ENCODE measurements at places on chromosomes 5 and 9. TPM values are rescaled to one million over a fixed set of nuclear protein-coding genes. Genes with fewer than 3 reads are reported as not detected.

GRCh38 chr5:34526682-34527305, 129.3 kb upstream of the RAI14 start:
- no peak for DNase-seq

DNA sequence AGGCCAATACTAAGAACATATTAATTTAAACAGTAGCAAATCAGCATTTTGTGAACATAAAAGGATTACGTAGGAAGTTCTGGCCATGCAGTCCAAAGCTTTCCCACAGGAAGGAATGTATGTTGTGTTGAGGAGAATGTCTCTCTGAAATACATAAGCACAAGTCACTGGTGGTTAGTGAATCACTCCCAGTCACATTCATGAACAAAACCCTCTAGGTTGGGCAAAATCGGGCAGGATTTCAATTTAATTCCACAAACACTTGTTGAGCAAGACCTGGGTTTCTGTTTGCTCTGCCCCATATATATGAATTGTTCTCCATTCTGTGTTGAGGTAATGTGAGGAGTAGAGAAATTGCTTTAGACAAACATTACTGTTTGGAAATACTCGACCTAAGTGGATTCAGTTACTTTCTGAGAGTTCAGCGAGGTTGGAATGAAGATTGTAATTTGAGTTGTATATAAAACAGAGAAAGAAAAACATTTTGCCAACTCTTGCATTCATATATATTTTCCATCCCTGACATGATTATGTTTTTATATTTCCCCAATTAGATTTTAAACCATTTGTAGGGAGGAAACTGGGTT, 127.6 kb upstream of the RPS23 start:
- DNase-seq: no peak

- no peak for DNase-seq
Measured at GRCh38 chr5:35516271-35516670, 101.4 kb upstream of the SPEF2 start.

GRCh38 chr5:102958481-102959011, 161.4 kb downstream of the GIN1 start:
- no peak for DNase-seq

- no peak for DNase-seq
Measured at GRCh38 chr5:67142816-67143215, 53.8 kb downstream of the CD180 start.

- DNase-seq: no peak
Measured at GRCh38 chr9:106772523-106773290, 90.3 kb upstream of the ZNF462 start.

DNA sequence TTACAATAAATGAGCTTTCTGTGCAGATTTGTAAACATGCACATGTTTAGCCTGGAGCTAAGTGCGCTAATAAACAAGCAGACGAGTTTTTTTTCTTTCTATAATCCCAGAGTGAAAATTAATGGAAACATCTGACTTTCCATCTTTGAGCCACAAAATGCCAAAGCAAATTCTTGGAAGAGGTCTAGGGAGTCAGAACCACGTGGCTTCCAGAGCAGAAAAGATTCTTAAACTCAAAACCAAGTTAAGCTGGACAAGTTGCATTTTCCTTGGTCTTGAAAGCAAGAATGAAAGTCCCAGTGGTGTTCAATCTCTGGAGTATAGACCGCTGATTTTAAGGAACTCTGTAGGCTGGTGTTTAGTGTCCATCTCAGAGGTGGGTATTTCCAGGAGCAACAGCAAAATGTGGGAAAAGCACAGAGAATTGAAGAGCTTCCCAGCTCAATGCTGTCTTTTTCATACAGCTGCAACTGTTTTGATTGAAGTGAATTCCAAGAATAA, 71.4 kb downstream of the MYO10 start:
- DNase-seq: no peak

DNA sequence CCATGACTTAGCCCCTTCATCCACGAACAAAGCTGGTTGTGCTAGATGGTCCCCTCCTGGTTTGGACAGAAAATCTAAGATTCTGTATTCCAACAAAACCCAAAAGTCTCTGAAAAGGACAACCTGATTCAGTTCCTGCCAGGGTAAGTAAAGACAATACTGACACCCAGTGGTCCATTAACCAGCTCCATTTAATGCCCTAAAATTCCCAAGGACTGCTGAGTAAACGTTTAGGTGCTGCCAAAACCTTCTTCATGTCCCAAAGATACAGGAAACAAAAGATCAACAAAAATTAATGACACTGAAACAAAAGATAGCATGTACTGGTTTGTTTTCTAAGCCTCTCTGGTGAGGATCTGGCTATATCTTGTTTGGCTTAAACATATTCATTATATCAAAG, 25.3 kb upstream of the PPP1R2B start:
- no peak for DNase-seq

DNA sequence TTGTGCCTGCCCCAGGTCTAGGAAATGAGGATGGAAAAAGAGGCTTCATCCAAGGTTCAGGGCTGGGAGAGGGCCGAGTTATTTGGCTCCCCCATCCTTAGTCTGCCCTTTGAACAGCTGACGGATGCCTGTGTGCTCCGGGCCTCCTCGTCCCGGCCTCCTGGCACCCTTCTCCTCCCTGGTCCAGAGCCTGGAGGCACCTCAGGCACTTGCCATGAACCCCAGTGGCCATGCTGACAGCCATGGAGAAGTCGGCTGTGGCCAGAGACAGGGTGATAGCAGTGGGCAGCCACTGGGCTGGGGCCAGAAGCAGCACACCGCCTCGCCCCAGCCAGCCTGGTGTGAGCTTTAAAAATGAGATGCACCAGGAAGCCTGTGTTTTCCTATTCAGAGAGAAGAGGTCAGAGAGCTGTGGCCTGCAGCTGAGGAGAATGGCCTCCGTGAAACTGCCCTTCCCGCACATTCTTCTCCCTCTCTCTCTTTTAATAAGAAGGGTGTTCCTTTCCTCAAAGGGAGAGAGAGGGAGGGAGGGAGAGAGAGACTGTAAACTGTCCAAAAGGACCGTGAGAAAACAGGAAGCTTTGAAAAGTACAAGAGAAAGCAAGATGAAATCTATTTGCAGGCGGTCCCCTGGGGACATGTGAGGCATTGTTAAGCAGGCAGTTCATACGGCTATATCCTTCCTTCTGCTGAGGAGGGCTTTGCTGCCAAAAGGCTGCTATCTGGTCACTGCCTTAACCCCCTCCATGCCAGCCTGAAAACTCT, 55.3 kb downstream of the ZNF366 start:
- DNase-seq: no peak

GRCh38 chr9:135979547-135980166, 18.5 kb upstream of the UBAC1 start:
- no peak for DNase-seq

GRCh38 chr5:159333545-159333925, 3.2 kb upstream of the IL12B start:
- DNase-seq: no peak

DNA sequence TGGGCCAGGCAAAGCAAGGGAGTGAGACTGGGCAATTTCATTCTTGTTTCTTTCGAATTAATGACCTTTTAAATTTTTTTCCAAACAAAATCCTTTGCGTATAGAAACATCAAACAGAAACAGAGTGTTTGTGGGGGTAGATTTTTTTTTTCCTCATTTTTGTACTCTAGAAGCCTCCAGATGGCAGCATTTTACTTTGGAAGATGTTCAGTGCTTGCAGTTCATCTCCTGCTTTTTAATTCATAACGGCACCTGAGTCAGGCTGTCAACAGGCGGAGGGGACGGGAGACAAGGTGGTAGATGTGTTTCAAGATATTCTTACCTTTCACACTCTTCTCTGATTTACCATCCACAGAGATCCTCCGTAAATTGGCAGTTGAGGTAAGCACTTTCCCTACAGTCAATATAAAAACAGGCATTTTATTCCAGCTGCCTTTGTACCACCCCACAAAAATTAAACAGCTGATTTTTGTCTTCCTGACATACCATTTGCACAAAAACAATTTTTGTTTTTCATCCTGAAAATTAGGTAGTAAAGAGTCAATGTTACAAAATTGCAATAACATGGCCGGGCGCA, 99.5 kb upstream of the FBXL17 start:
- no peak for DNase-seq

DNA sequence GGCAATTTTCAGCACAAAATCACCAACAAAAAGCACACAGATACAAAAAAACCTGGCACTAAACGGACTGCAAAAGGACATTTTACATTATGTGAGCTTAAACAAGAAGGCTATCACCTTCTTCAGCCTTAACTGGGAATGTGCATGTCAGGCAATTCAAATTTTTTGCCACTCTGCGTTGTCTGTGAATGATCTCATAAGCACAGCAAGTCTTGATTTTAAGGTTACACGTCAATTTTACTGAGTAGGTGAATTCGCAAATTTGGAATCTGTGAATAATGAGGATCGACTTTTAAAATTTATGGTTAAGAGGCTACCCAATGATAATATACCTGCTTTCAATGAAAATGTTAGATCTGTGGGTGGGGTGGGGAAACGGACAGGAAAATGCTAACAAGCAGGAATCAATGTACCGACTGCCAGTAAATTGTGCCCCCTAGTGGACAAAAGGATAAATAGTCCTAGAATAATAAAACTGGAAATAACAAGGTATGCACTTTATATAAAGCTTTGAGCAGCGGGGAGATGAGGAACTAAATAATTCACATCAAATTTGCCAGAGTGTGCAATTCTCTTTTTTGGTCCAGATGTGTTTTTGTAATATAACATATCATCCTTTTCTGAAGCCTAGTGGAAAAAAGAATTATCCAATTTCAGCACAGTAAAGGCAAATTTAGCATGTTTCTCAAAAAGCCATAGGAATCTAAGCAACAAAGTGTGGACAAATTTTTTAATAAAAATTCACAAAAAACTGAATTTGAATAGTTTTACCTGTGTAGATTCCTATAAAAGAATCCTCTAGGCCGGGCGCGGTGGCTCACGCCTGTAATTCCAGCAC, 20.5 kb downstream of the EQTN start:
- DNase-seq: no peak

- DNase-seq: no peak
Measured at GRCh38 chr5:148559461-148559860, 94.9 kb downstream of the HTR4 start.

- DNase-seq: no peak
Measured at GRCh38 chr5:96075579-96076289, 114.1 kb upstream of the ELL2 start.

GRCh38 chr5:96463091-96463490, 30.0 kb upstream of the PCSK1 start:
- DNase-seq: no peak

DNA sequence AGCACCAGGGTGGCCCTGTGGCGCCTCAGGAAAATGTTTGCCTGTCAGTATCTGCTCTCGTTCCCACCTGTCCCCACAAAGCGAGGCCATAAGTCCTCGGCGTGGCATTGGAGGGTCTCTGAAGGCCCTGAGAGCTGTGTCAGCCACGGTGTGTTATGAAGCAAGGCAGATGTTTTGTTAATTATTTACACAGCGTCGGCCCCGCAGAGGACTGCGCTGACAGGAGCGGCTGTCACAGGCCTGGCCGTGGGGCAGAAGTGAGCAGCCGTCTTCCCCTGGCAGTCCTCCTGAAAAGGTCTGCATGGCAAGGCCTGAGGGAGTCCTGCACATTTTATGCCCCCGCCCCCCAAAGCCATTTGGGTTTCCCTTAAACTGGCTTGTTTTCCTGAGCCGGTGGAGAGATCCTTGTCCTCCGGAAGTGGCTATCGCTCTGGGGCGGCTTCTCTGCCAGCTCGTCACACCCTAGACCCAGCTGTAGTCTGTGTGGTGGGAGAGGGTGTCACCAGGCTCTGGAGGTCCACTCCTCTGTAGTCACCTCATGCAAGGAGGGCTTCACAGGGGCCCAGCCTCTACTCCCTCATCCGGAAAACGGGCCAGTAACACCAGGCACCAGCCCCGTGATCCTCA, 6.2 kb downstream of the NEK6 start:
- DNase-seq: no peak

DNA sequence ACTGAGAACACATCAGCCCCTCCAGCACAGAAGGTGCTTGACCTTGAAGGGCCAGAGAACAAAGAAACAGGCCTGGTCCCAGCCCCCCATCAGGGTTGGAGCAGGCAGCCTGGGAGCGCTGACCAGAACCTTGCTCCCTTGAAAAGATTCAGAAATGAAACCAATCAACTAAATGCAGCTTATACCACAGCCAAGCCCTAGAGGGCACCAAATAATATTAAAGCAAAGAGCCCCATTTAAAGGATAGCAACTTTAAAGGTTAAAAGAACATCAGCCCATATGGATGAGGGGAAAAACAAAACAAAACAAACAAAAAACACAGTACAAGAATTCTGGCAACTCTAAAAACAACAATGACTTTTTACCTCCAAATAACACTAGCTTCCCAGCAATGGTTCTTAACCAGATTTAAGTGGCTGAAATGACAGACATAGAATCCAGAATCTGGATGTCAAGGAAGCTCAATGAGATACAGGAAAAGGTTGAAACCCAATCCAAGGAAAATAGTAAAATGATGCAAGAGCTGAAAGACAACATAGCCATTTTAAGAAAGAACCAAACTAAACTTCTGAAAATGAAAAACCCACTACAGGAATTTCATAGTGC, 471.9 kb downstream of the MTRR start:
- no peak for DNase-seq

DNA sequence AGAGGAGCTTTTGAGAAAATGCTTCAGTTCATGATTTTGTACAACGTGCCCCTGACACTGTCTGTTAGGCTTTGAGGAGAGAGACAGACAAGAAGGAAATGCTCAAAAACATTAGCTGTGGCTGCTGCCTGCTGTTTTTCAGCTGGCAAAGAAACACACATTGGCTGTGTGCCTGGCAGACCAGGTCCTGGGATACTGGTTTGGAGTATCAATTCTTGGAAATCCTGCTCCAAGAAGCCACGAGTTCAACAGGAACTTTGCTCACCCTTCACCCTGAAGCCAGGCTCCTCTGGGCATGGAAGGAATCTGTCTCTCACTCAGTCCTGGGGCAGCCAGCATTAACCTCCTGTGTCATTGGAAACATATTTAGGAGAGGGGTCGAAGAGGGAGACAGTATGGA, 245.5 kb downstream of the AUH start:
- no peak for DNase-seq

GRCh38 chr5:61370506-61370905, 38.4 kb downstream of the ZSWIM6 start:
- DNase-seq: no peak

CYLC2 gene
- total RNA-seq: not detected

BHMT gene
- 0.34 TPM for total RNA-seq

DUSP1 gene
- total RNA-seq: 50.9 TPM

GALNT12 gene
- total RNA-seq: 25.8 TPM

SPINK6 gene
- not detected for total RNA-seq

NKD2 gene
- total RNA-seq: 23.3 TPM

SLC34A1 gene
- 0.12 TPM for total RNA-seq

C7 gene
- 18.9 TPM for total RNA-seq

FBP2 gene
- not detected for total RNA-seq

COL15A1 gene
- total RNA-seq: 0.68 TPM

PTPN3 gene
- 8.1 TPM for total RNA-seq

CBY3 gene
- not detected for total RNA-seq

All from type B pancreatic cell (in vitro differentiated cells).